H1 (cell line): ENCODE measurements at places on chromosomes 2 and 18.

GRCh38 chr2:48120112-48120511, 213.8 kb upstream of the FBXO11 start:
- no peak for DNase-seq

- no peak for DNase-seq
Observed at GRCh38 chr2:165757906-165758675, 36.0 kb downstream of the GALNT3 start.

GRCh38 chr2:28420722-28421121, 28.1 kb downstream of the FOSL2 start:
- DNase-seq: no peak

GRCh38 chr2:65456064-65456463, 23.7 kb upstream of the SPRED2 start:
- no peak for DNase-seq

DNA sequence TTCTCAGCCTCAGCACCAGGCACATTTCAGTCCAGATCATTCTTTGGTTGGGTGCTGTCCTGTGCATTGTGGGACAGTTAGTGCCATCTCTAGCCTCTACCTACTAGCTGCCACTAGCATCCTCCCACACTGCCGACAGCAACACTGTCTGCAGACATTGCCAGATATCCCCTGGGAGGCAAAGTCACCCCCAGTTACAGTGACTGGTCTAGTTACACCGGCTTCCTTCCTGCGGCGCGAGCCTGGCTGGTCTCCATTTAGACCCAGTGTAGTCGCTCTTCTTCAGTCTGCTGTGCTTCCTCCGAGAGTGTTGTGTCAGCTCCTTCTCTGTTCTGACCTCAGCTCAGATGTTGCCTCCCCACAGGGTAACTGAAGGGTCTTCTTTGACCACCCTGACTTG, 283.1 kb downstream of the PHLPP1 start:
- no peak for DNase-seq

GRCh38 chr2:170503971-170504809, 210.9 kb upstream of the SP5 start:
- no peak for DNase-seq
